KG1 (cell line): ENCODE measurements at places on chromosomes 4 and X.

DNA sequence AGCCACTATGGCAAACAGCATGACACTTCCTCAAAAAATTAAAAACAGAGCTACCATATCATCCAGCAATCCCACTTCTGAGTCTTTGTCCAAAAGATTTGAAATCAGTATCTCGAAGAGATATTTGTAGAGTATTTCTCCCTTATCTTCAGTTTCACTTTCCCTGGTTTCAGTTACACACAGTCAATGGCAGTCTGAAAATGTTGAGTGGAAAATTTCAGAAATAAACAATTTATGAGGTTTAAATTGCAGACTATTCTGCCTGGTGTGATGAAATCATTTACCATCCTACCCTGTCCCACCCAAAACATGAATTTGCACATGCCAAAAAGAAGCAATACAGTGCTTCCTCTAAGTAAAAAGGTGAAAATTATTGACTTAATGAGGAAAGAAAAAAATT, 43.9 kb downstream of the NPY2R start:
- no peak for DNase-seq

- DNase-seq, result no peak
These were observed 97.8 kb downstream of the SYTL5 start for GRCh38 chrX:38103857-38104812.

GRCh38 chr4:99334880-99335279, 13.7 kb upstream of the ADH1B start:
- DNase-seq, result no peak

- DNase-seq, result no peak
These were observed 555.0 kb downstream of the ANKRD50 start for GRCh38 chr4:124157396-124158083.

- no peak for DNase-seq
These were observed 108.8 kb upstream of the CENPE start for GRCh38 chr4:103306870-103307375.

- no peak for DNase-seq
These were observed 20.5 kb downstream of the AKAP4 start for GRCh38 chrX:50180073-50180940.

- DNase-seq, result no peak
These were observed 1.4 kb downstream of the CPLX1 start for GRCh38 chr4:824461-825062.

GRCh38 chr4:153809307-153809706, 20.4 kb upstream of the SFRP2 start:
- DNase-seq, result no peak

DNA sequence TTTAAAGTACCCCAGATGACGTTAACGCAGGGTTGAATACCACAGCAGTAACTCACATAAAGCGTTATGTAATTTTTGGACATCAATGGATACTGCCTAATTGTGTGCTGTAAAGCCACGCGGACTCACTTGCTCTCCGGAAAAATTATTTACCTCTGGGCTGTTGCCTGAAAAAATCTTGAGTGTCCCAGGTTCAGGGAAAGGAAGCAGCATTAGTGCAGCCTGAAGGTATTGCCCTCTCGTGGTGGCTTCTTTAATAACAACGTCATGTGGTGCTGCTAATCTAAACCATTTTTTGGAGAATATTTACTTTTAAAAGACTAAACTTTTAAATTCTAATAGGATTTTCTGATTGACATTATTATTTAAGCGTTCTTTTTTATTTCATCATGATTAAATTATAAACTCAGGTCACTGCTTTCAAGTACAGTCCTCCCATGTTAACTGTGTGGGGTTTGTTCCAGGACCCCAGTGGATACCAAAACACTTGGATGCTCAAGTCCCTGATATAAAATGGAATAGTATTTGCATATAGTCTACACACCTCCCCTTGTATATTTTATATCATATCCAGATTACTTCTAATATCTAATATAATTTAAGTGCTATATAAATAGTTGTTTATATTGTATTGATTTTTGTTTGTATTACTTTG, 384.8 kb downstream of the FAM133A start:
- DNase-seq, result no peak

DNA sequence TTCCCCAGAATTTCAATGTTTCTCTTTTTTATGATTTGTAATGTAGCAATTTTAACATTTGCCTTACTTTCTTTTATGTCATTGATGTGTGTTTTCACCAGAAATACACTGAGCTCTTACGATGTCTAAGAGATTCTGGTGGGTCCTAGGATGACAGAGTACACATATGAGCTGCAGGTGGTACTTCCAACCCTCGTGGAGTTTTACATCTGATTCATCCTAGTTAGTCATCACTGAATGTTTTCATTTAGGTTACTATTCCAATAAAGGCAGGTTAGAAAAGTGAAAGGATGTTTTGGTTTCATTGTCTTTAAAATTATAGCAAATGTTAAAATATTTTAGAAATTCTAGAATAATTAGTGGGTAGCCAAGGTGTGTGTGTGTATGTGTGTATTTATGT, 605.9 kb downstream of the ADGRL3 start:
- DNase-seq, result no peak

GRCh38 chr4:40471923-40472322, 136.8 kb downstream of the CHRNA9 start:
- DNase-seq, result no peak

DNA sequence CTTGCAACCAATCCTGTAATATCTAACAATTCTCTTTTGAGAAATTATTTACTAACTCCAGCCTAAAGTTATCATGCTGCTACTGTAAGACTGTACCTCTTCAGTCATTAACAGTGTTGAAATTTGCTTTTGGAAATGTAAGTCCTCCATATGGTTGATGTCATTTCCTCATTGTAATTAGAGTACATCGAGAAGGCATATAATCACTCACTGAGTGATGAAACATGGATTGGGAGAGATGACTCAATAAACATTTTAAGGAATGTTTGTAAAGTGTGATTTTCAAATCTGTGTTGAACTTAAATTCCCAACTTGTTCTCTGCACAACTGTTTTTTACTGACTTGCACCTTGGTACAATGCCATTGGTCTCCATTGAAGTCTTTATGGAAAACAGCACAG, 61.2 kb downstream of the HMGB2 start:
- DNase-seq, result no peak

GRCh38 chr4:28360681-28361080, 1500.0 kb downstream of the STIM2 start:
- DNase-seq, result no peak

GRCh38 chrX:22748093-22748999, 251.4 kb upstream of the DDX53 start:
- DNase-seq, result peak; percentile 3

DNA sequence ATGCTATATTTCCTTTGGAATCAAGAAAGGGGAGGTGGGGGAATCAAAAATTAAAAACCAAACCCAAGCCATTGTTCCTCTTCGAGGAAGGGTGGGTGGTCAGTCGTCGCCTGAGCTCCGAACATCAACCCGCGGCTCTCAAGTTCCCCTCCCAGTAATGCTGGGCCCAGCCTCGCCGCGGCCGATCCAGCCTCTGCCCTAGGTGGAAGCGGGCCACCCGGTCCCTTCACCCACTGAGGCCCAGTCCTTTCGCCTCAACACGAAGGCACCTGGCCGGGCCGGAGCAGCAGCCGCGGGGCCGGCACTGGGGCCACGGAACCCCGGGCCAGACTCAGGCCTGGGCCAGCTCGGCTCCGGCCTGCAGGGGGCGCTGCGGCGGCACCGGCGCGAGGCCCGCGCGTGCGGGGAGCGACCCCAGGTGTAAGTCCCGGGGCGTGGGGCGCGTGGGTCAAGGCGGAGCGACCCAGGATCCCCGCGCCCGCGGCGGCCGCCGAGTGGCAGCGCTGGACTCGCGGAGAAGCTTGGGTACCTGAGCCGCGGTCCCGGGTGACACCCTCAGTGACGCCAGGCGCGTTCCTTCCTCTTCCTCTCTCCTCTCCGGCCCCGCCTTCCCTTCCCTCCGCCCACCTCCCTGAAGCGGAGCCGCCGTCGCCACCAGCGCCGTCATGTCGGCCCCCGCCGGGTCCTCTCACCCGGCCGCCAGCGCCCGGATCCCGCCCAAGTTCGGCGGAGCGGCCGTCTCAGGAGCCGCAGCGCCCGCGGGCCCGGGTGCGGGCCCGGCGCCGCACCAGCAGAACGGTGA, at the start of gene SEC24B:
SEC24B (plus strand) TSS at position 611 of the 802 bp plus-strand sequence; CDS start at position 666, 55 bp downstream.
- peak; percentile 69 for DNase-seq

- no peak for DNase-seq
These were observed 180.9 kb upstream of the AADAT start for GRCh38 chr4:170270628-170271027.

DNA sequence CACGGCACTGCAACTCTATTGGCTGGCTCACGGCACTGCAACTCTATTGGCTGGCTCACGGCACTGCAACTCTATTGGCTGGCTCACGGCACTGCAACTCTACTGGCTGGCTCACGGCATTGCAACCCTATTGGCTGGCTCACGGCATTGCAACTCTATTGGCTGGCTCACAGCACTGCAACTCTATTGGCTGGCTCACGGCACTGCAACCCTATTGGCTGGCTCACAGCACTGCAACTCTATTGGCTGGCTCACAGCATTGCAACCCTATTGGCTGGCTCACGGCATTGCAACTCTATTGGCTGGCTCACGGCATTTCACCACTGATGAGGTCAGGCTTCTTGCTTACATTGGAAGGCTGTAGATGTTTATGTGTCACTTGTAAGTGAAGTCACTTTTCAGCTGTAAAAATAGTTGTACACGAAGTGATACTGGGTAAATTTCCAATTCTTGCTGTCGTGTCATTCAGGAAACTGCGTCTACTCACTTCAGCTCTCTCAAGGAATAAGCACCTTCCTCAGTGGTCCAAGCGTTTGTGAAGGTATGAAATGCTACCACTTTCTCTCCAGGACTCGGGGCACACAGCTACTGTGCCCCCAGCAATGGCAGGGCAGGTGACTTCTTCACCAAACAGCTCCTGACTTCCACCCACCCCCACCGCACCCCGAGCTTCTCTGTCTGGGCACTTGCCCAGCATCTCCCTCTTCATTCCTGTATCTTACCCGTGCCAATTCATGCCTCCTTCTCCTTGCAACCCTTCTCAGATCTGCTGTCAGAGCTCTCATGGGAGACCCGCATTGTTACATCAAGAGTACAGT, 141.3 kb downstream of the AFAP1 start:
- no peak for DNase-seq

DNA sequence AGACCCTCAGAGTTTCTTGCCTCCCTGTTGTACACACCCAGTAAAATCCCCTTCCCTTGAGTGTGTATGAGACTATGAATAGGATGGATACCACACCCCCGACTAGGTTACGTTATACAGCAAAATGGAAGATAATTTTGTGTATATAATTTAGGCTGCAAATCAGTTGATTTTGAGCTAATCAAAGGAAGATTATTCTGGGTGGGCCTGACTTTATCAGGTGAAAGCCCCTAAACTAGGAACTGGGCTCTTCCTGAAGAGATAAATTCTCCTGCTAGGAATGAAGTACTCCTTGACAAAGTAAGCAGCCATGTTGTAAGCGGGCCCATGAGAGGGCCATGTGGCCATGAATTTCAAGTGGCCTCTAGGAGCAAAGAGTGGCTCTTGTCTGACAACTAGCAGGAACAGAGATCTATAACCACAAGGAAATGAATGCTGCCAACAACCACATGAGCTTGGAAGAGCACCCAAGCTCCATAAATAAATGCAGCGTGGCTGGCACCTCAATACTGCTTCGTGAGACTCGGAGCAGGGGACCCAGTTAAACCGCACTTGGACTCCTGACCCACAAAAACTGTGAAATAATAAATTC, 646.4 kb downstream of the IL1RAPL1 start:
- DNase-seq, result no peak

DNA sequence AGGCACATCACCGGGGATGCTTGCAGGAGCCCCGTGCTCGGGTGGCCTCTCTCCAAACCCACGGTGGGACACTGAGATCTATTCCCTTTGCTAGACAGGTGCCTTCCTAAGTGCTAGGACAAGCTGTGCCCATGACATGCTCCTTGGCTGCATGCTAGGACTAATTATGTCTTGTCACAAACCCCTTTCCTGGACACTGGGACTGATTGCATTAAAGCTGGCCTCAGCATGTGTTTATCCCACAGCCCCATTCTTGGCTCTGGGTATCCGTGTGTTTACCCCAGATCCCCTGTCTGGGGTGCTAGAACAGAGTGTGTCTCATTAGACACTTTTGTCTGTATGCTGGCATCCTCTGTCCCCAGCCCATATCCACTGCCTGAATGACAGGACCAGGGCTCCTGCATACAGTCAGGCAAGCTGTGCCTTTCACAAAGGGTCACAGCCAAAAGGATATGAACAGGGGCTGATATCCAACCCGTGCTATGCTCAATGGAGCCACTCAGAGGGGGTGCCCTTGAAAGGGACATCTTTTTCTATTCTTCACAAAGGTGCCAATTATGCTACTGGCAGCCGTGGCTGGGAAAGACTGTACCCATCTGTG, 9.2 kb upstream of the IQSEC2 start:
- DNase-seq, result no peak

GRCh38 chr4:140088323-140088967, 65.5 kb downstream of the MAML3 start:
- no peak for DNase-seq

GRCh38 chrX:115373308-115373707, 83.8 kb downstream of the LUZP4 start:
- DNase-seq, result no peak

- no peak for DNase-seq
These were observed 384.5 kb downstream of the RPA4 start for GRCh38 chrX:97268182-97268680.

DNA sequence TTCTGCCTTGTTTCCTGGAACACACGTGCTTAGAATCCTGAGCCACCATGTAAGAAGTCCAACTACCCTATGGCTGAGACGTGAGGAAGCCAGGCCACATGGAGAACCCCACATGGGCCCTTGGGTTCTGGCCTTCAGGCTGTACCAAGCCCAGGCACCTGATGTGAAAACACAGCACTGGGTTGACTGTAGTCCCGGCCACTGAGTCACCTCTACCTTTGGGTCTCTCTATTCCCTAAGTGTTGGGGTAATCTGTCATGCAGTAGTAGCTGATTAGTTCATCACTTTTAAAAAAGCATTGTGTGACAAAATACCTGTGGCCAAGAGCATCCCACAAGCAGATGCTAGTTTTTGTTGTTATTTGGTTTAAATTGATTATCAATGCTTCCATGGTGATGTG, 24.3 kb downstream of the CFAP97 start:
- DNase-seq, result no peak

DNA sequence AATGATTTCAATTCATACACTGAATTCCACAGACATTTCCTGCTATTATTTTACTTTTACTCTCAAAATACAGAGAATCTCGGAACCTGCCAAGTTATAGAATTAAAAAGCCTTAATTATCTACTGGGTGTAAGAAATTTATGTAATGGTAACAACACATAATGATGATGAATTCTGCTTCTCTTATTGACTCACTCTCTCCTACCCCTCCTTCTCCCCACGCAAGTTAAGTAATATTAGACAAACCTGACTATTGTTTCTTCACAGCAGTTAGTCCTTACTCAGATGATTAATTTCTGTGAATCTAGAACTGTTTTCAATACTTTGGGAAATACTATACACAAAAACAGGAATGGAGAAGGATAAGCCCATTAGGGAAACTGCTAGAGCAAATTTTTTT, 762.0 kb downstream of the CCSER1 start:
- DNase-seq, result no peak
